ENCODE measurements at places on chromosomes 5 and 9. TPM values are rescaled to one million over a fixed set of nuclear protein-coding genes. Genes with fewer than 3 reads are reported as not detected.

DNA sequence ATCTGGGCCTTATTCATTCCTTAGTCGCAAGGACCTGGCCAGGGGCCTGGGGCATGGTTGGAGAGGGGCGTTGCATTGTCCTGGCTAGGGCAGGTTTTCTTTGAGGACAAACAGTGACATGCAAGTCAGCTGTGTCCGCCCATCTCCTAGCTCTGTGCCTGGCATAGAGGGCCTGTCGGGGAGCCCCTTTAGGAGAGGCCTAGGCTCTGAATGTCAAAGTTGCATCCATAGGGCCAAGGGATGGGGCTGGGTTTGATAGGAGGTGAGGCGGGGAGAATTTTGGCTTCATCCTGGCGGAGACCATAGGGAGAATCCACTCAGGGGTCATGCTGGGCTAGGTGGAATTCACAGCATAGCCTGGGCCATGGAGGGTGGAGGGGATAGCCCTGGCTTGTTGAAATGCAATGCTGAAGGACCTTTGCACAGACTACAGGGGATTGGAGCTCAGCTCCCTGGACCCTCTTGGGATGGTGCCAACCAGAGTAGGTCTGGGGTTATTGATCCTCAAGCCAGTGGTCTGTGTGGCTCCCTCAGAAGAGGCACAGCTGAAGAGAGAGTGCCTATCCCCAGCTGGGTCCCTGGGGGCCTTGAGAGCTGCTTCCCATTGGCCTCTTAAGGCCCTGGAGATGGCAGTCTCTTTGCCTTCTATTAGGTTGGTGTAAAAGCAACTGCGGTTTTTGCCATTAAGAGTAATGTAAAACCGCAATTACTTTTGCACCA is 104.0 kb downstream of the RGS3 start:
- DNase-seq: no peak

- no peak for DNase-seq
These were observed 80.0 kb upstream of the SAP30L start for GRCh38 chr5:154365823-154366222.

- no peak for DNase-seq
These were observed 47.0 kb downstream of the LRSAM1 start for GRCh38 chr9:127498298-127498697.

SLC6A7 gene
- total RNA-seq: under 0.01 TPM
